ENCODE measurements at places on chromosomes 4 and X.

- no peak for DNase-seq
Observed at GRCh38 chrX:24513416-24513815, 48.3 kb downstream of the PDK3 start.

DNA sequence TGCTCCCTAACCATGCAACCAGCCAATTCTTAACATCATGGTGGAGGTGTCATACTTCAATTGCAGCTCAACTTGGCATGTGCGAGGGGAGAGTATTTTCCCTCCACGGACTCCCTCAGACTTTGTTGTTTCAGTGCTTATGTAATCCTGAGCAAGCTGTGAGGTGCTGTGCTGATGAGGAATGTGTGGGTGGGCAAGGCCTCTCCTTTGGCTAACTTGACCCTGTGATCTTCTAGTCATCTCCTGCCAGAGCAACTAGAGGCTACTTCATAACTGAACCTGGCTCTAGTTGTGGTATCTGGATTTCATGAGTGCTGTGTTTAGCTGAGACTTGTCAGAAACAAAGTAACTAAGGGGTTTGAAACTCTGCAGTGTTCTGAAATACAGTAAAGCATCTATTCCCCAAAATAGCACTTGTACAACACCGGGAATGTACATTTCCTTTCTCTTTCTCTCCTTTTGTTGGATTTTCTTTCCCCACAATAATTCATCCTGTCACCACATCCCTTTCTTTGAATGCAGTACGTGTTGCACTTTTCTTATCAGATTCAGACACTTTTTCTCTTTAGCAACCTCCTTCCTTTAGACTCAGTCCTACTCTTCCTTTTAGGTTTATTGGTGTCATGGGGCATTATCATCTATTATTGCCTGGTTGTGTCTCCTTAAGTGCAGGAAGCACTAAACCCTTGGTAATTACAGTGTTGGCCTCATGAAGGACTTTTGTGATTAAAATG, 415.2 kb upstream of the NR3C2 start:
- DNase-seq: peak; percentile 18

GRCh38 chr4:48490680-48491513, 845 bp downstream of the ZAR1 start:
- DNase-seq: peak; percentile 20

DNA sequence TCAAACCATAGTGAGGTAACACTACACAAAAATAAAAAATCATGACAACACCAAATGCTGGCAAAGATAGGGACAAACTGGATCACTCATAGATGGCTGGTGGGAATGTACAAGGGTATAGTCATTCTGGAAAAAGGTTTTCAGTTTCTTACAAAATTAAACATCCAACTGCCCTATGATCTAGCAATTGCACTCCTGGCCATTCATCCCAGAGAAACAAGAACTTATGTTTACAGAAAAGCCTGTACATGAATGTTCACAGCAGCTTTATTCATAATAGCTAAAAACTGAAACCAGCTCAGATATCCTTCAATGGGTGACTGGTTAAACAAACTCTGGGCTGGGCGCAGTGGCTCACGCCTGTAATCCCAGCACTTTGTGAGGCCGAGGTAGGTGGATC, 43.3 kb downstream of the NYX start:
- DNase-seq: no peak

GRCh38 chr4:175833574-175834311, 21.7 kb upstream of the GPM6A start:
- DNase-seq: no peak

DNA sequence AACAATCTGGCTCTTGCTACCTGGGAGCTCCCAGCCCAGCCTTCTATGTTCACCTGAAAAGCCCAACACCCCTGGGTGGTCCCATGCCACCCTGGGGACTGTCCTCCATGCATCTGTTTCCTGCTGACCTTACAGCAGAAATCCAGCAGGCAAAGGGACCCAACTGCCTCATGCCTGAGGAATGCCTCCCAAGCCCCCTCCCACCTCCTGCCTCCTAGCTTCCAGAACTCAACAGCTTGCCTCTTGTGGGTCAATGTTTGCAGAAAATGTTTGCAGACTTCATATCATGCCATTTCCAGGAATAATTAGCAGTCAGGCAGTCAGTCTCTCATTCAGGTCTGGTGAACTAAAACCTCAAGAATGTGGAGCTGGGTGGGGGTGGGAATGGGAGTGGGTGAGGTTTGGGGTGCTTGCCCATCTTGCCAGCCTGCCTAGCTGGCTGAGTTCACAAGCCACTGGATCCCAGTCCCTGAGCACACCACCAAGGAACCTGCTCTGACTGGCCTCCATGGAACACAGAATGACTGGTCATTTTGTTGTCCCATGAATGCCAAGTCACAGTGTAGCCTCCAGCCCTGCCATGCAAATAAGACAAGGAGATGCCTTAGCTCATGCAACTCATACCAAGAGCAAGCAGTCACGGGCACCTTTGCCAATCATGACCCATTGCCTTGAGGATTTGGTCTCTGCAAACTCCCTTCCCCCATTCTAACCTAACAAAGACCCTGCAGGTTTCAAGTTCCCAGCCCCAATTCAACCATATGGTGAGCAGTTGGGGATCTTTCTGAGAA, 12.1 kb upstream of the PLAC1 start:
- peak; percentile 47 for DNase-seq

DNA sequence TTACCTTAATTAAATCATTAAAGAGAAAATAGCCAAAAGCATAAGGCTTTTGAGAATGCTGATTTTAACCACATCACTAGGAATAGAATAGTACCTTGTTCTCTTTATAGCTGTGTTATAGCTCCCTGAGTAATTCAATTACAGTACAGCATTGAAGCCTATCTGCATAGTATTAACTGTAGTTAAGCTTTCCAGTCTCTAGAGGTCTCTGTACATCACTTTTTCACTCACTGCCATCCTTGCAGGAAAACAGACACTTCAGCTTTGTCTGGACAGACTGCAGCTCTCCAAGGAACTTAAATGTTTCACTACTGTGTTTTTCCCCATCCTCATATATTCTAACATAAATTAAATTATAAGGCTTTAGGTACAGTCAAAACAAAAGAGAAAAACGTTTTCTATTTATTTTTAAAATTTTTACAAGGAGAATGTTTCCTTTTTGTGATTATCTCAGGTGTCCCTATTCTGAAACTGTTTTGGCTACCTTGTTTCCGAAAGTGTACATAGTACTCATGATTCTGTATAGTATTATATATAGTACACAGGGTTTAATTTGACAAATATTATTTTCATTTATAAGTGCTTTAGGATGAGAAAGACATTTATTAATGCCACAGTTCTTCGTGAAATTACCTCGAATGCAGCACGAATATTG, 407.9 kb downstream of the PCDH18 start:
- DNase-seq: no peak

- peak; percentile 29 for DNase-seq
Observed at GRCh38 chr4:112766422-112766821, 129.5 kb downstream of the LARP7 start.

- DNase-seq: peak; percentile 71
Observed at GRCh38 chr4:86302251-86302650, 57.6 kb downstream of the MAPK10 start.

GRCh38 chr4:118307643-118308042, 45.2 kb downstream of the PRSS12 start:
- no peak for DNase-seq

DNA sequence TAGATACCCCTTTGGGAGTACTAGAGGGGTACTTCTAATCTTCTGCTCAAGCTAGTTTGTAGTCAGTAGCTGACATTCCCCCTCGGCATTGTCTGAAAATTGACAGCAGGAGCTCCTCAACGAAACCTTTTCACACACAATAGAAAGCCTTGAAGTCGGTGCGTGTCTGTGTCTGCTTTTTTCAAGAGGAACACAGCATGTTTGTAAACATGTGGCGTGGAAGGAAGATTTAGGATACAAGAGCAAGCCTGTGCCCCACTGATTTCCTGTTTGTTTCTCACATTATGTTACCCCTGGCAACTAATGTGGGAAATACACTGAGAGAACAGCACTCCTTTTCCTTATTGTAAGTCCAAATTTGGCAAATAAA, 252.6 kb downstream of the ANKRD50 start:
- DNase-seq: peak; percentile 32

DNA sequence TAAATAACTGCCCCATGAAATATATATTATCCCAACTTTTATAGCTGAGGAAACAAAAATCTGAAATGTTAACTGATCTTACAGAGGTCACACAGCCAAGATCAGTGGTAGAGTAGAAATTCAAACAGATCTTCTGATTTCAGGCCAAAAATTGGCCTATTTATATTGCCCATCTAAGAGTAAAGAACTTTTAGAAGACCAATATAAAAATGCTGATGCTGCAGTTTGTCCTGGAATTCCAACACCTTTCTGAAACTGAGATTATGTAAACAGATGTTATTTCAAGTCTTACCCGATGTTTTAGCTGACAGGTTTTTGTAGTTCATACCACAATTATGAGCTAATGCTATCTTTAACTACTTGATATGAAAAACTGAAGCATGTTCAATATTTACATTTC, 51.1 kb downstream of the SPANXN3 start:
- no peak for DNase-seq

- no peak for DNase-seq
Observed at GRCh38 chrX:152343306-152343705, 107.8 kb downstream of the GABRA3 start.

DNA sequence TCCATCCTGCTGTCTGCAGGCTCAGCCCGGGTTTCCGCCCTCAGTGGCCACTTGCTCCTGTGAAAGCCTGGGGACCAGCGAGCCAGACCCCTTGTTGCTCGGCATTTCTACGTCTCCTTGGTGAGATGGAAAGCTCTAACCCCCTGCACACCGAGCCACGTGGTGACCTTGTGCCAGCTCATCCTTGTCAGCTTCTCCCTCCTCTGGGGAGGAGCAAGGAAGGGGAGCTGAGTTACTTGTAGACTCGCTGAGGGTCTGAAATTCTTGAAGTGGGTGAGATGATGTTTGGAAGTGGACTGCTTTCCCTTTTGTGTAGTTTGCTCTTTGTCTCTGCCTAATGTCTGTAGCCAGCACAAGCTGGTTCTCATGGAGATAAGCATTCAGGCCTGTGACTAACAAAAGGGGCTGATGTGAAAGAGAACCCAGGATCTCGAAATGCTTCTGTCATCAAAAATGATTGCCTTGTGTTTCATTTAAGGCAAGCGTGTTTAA, 29.3 kb downstream of the RGS12 start:
- DNase-seq: no peak

DNA sequence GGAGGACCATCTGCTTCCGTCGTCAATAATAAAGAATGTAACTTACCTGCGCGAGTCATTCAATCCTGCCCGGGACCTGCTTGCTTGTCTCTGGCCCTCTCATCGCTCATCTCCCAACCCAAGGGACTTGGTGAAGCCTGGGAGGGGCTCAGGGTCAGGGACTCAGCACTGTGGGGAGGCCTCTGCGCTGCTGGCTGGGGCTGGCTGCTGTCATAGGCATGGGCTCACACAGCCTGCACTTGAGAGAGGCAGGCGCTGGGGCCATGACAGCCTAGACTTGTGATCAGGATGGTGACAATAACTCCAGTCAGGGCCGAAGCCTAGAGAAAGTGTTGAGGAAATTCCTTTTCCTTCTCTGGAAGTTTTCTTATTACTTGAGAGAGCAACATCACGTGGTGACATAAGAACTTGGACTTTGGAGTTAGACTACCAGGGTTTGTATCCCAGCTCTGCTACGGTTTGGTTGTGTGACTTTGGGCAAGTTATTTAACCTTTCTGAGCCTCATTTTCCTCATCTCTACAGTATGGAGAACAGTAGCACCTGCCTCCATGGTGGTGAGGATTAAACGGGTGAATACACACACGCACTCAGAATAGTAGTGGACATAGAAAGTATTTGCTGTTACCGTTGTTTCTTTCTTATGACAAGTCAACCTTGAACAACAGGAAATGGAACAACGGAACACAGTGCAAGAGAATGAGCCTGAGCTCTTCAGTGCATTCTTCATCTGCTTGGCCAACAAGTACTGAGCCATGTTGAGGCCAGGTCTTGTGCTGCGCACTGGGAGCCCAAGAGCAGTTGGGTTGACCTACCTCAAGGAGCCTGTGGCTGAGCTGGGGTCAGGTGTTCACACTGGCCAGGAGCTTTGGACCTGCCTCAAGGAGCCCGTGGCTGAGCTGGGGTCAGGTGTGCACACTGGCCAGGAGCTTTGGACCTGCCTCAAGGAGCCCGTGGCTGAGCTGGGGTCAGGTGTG, 60.5 kb downstream of the TBC1D14 start:
- DNase-seq: no peak

- DNase-seq: no peak
Observed at GRCh38 chr4:183941964-183942363, 36.9 kb downstream of the STOX2 start.

- DNase-seq: no peak
Observed at GRCh38 chrX:28880136-28880535, 292.9 kb downstream of the IL1RAPL1 start.

DNA sequence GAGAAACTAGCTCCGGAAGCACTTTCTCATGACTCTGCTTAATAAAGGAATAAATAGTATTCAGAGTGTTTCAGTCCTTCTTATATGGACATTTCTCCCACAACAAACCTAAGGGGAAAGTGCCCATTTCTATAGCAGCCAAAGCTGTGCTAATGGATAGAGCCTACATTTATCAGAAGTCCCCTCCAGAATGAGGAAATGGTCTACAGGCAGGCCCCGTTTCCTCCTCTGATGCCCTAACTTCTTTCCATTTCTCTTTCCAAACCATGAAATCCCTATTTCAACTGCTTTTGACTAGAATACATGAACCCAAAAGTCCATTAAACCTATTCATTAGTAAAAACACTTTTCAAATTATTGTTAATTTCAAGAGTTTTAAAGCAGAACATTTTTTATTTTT, 4.5 kb downstream of the ACSL1 start:
- DNase-seq: no peak

- no peak for DNase-seq
Observed at GRCh38 chrX:68746988-68747387, 81.8 kb upstream of the EFNB1 start.

DNA sequence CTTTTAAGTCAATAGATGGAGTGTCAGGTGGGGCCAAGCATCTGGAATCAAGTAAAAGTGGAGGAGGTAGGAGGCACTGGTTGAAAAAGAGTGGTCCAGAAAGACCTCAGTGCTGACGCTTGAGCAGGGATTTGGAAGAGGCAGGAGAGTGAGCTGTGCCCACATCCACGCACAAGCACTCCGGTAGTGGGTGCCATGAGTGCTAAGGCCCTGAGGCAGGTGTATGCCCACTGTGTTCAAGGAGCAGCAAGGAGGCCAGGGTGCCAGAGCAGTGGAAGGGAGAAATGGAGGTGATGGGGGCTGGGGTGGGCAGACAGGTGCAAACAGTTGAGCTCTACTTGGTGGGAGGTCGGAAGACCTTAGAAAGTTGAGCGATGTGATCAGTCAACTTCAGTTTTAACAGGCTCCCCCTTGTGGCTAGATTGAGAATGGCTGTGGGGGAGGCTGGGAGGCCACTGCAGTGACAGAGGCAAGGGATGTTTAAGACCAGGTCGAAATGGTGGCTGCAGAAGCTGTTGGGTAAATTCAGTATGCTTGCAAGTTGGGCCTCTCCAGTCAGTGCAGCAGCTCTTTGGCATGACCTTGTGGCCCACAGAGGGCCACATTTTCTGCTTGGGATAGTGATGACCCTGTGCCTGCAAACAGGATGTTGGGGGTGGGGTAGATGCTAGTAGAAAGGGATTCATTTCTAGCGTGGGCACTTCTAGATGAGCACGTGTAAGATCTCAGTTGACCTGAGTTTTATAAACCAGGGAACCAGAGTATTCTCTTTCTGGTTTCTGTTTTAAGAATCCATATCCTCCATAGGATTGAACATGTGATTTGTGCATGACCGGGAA, 12.7 kb downstream of the TKTL1 start:
- peak; percentile 56 for DNase-seq
